ENCODE measurements at places on chromosomes 5 and 9.

GRCh38 chr9:81321551-81321950 lies 367.8 kb downstream of the TLE1 start:
- DNase-seq = no peak

GRCh38 chr5:74951865-74952264 lies 85.7 kb upstream of the FAM169A start:
- DNase-seq = no peak

GRCh38 chr9:7827792-7828191 lies 28.2 kb upstream of the DMAC1 start:
- no peak for DNase-seq

DNA sequence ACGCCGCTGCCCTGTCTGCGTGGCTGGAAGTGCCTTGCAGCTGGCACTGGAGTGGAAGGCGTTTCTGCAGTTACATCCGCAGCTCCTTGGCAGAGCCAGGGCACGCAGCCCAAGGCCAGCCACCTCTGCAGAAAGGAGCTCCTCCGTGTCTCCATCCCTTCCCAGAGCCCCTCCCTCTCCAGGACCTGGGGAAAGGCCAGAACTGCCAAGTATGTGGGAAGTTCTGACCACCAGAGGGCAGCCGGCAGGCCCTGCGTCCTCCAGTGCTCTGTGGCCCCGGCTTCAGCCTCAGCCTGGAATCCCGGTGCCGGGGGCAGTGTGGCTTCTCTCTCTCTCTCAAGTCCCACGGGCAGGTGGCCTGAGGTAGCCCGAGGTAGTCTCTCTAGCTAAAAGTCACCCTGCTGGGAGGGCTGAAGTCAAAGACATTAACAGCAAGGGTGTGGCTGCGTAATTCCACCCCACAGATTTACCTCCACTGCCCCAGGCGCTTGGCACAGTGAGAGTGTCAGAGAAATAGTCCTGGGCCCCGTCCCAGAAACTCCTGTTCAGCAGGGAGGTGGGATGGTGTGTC lies 101.7 kb upstream of the FCN2 start:
- peak; percentile 54 for DNase-seq

DNA sequence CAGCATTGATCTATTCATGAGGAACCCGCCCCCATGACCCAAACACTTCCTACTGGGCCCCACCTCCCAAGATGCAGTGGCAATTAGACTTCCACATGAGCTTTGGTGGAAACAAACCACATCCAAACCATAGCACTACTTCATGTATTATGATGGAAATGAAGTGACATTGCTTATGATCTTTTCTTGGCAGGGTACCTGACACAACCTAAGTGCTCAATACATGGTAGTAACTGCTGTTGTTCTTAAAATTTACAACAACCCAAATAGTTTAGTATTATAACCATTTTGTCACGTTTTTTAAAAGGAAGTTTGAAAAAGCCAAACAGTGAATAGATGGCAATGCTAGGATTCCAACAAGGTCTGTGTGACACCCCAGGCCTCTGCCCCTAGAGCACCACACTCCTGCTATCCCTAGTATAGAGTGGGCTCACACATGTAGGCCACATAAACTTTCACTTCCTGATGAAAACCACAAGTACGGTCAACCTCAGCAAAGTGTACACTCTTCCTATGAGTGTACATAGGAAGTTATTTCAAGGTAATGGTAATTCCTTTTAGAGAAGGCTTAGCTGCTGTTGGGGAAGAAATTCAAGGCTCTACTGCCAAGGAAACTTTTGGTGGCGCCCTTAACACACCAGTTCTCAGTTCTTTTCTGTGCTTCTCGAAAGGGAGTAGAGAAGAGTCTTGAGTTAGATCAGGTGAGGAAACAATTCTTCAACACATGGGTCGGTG lies 97.6 kb downstream of the ARSB start:
- no peak for DNase-seq

DNA sequence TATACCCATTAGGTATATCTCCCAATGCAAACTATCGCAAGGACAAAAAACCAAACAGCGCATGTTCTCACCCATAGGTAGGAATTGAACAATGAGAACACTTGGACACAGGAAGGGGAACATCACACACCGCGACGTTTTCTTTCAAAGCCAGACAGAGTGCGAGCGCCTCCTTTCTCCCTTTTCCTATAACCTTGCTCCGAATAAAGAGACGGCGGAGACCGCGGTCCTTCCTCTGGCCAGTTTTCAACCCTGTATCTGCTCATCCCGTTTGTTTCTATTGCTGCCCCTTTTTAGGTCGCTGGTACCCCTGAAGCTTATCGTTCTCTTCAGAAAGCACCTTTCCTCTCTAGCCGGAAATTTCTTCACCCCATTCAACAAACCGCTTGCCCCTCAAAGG lies 1.3 kb downstream of the LVRN start:
- no peak for DNase-seq

- DNase-seq = peak; percentile 60
Observed at GRCh38 chr5:90529939-90530677, 724 bp upstream of the LYSMD3 start.

DNA sequence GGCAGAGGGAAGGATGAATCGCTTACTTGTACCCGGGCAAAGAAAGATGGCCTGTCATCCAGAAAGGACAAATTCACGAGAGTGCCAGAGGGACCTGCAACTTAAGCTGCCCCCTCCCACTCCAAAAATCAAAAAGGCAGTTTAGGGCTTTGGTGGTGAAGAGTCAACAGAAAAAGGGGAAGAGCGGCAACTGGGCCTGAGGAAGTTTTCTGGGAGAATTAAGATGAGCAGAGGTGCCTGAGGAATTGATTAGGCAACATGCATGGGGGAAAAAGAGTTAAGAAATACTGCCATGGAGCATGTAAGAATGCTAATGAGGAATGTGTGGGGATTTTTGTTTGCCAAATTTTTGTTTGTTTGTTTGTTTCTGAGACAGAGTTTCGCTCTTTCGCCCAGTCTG lies 1.8 kb upstream of the ACTL7B start:
- DNase-seq = no peak

- no peak for DNase-seq
Observed at GRCh38 chr5:134053314-134053839, 48.6 kb upstream of the VDAC1 start.

DNA sequence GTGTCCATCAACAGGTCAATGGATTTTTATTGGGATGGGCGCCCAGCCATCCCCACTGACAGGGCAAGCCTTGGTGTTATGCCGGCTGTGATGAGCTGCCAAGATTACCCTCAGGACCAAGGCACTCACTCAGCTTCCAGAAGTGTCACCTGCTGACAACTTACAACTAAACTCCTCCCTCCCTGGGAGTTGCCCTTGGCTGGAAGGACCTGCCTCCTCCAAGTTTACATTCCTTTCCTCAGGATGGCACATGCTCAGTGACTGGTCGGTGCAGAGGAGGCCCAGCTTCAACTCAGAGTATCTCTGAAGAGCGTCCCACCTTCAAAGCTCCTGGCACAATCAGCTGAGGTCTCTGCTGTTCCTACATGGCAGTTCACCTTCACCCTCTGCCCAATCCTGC lies 52.5 kb upstream of the ZBTB43 start:
- no peak for DNase-seq

DNA sequence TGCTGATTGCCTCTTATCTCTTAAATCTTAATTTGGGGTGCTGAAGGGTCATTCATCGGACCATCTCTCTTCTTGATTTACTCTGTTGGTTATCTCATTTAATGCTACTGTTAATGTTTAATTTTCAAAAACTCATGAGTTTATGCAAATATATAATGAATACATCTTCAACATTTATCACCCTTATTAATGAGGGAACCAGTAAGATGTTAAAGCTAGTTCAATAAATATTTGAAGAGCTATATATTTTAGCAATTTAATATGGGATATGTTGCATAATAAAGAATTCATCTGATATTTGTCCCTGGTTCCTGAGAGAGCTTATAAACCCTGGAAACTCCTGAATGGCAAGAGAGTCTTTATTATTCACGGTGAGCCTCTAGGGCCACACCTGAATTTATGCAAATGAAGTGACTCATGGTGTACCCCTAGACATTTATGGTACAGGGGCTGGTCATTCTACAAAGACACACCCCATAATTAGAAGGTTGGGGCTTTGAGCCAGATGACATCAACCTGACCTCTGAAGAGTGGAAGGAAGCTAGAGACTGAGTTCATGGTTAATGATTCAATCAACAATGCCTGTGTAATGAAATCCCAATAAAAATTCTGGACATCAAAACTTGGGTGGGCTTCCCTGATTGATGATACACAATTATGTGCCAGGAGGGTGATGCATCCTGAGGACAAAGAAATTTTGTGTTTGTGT lies 339.5 kb upstream of the ZNF608 start:
- no peak for DNase-seq
